RCC 7860 (cell line): ENCODE measurements at places on chromosomes 7 and 10.

DNA sequence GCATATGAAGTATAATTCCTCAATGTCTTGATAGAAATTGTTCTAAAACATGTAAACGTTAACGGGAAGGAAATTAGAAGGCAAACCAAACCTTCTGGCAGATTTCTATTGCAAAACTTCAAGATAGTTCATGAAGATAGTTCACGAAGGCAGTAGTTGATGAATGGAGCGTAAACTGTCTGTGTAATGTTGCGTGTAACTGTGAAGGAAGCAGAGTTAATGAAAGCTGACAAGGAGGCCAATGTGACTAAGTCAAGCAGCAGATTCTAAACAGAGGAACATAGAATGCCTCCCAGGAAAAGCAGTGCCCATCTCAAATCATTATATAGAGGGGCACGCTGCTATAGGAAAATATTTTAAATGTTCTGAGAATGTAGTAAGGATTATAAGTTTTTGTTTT, 659.7 kb upstream of the IGFBP3 start:
- DNase-seq = no peak

DNA sequence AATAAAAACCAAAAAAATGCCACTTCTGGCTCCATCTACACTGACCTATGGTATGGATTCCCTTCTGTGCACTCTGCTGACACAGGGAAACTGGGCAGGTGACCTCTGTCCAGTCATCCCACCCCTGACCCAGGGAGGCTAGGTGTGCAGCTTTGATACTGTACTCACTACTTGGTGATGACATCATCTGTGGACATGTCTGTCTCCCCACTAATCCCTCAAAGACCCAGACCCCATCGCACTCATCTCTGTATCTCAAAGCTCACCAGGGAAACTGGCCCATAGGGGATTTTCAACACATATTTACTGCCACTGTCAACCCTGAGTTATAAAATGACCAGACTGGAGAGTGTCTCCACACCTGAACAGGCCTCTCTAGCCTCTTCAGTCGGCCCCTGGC, 10.6 kb downstream of the SGMS1 start:
- DNase-seq = no peak

DNA sequence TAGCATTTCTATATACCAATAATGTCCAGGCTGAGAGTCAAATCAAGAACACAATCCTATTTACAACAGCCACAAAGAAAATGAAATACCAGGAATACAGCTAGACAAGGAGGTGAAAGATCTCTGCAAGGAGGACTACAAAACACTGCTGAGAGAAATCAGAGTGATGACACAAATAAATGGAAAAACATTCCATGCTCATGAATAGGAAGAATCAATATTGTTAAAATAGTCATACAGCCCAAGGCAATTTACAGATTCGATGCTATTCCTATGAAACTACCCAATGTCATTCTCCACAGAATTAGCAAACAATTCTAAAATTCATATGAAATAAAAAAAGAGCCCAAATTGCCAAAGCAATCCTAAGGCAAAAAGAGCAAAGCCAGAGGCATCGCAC, 116.8 kb upstream of the ZNF32 start:
- DNase-seq = no peak

DNA sequence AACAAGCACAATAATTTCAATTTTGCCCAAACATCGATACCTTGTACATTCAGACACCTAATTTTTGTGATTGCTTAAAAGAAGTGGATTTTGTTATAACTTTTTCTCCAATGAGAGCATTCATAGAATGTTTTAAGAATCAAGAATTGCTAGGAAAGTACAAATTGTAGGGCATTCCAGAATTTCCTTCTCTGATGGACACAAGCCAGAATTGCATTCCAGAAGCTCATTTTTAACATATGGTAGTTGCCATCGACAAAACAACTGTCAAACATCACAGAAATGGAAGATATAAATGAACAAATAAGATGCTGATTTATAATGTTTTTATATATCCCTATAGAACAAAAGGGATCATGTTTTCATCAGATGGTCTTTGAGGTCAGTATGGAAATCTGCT, 258.4 kb upstream of the NPVF start:
- no peak for DNase-seq

- DNase-seq = no peak
Observed at GRCh38 chr7:143054621-143055020, 2.5 kb downstream of the OR6V1 start.

GRCh38 chr10:114987995-114988394, 50.0 kb downstream of the TRUB1 start:
- DNase-seq = no peak

DNA sequence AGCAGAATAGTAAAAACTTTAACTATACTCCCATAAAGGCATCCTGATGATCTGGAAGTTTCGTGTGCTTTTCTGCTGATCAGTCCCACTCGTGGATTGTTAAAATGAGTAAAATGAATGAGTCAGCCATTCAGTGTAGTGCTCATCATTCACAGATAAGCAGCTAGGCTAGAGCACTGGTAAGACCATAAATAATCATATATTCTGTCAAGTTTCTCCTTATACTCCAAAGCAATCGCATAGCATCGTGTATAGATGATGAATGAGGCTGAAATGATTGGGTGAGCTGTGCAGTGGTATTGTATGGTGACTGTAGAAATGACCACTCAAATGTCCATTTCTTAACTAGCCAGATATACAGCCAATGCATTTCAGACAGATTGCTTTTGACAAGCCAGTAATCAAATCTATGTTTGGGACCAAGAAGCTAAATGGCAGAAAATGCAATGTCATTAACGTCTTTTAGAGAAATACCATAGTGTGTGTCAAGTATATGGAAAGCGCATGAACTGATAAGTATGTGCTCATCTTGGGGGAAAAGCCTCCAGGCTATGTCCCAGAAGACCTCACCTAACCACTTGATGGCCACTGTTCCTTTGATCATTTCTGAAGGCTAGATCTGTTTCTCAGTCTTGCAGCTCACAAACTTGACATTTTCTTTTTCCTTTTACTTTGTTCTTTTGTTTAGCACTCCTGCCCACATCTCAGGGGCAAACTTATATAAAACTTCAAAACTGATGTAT, 227.2 kb upstream of the FAM3C start:
- DNase-seq = no peak

- no peak for DNase-seq
Observed at GRCh38 chr7:112147793-112148361, 58.3 kb downstream of the DOCK4 start.

- DNase-seq = no peak
Observed at GRCh38 chr7:27912751-27913150, 172.8 kb downstream of the TAX1BP1 start.

DNA sequence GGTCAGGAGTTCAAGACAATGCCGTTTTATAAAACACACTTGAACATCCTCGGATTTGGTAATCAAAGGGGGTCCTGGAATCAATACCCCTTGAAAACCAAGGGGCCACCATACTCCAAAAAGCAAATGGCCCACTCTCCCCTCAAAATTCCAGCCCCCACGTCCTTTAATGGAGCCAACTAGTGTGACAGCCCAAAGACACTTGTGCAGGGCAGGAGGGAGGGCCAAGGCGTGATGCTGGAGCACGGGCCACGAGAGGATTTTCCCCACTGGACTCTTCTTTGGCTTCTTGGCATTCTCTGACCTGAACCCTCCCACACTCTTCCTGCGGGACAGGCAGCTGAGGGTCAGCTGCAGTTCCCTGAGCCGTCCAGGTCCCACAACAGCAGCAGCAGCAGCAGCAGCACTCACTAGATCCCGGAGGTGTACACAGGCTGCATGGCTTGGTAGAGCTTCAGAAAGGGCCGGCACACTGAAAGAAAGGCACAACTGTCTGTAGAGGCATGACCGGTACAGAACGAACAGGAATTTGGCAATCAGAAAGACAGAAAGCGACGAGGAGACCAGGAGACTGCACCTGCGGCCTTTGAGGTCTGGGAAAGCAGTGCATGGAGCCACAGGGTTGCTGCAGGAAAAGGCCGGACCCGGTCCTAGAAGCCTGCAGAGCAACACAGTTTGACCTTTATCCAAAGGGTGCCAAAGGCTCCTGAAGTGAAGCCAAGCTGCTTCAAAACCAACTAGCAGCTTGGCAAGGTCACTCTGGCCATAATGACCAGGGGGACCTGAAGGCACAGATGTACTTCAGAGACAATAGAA, 168.2 kb downstream of the TNS3 start:
- no peak for DNase-seq

DNA sequence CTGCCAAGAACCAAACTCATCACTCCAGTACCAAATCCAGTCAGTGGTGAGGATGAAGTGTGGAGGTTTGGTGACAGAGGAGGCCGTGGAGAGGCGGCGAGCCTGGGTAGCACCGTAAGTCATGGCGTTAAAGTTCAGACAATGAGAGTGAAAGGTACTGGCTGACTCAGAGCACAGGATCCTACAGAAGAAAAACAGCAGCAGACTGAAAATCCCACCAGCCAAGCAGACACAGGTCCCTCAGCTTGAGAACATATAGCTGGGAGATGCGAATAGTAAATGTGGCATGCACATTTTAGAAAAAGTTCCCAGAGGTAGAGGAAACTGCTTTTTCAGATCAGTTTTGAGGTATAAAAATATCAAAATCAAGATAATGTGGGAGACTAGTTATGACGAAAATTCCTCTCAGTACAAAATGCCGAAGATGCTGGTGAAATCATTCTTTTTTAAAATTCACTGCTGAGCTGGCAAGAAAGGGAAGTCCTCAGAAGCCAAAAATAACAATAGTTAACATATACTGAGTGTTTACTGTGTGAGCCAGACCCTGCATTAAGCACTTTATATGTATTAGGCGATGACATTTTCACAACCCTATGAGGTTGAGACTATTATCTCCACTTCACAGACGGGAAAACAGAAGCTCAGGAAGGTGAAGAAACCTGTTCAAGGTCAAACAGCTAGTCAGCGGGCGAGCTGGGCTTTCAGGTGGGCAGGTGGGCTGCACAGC, 20.9 kb downstream of the PARP12 start:
- no peak for DNase-seq

- DNase-seq = peak; percentile 36
Observed at GRCh38 chr10:13102002-13102794, 2.2 kb downstream of the OPTN start.

GRCh38 chr10:31133792-31134310, 102.2 kb upstream of the ZNF438 start:
- no peak for DNase-seq

DNA sequence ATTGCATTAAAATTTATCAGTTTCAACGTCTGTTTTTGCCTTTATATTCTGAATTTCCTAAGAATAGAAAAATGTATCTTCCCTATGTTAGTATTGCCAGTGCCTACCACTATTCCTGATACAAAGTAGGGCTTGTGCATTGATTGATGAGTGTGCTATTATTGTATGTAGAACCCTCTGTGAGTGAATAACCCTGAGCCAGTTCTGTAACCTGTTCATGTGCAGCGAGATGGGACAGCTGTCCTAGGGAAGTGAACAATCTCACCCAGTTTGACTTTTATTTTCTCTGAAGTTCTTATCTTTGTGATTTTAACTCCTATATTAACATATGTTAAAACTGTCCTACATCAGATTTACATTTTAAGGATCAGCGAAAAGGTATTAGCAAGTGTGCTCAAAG, 178.4 kb upstream of the ADO start:
- no peak for DNase-seq

DNA sequence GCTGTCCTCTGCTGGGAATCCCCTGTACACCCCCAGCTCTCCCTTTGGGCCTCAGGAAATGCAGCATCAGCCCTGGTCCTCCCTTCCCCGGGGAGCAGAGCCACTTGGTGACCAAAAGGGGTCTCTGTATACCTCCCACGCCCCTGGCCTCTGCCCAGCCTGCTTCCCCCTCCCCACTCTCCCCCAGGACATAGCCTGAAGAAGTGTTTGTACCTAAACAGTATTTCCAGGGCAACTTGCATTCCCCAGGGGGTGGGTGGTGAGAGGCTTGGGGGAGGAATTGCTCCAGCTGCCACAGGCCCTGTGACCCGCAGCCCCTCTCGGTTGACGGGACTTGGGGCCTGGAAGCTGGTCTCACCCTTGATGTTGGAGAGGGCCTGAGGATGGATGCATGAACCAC, 39.3 kb downstream of the TMEM270 start:
- DNase-seq = no peak

GRCh38 chr7:129636641-129637040, 25.1 kb downstream of the NRF1 start:
- no peak for DNase-seq

- DNase-seq = no peak
Observed at GRCh38 chr7:130344271-130344866, at the start of gene CPA5. CPA5 (plus strand) TSS chr7:130344816; CDS start chr7:130346486, 1,670 bp downstream.

DNA sequence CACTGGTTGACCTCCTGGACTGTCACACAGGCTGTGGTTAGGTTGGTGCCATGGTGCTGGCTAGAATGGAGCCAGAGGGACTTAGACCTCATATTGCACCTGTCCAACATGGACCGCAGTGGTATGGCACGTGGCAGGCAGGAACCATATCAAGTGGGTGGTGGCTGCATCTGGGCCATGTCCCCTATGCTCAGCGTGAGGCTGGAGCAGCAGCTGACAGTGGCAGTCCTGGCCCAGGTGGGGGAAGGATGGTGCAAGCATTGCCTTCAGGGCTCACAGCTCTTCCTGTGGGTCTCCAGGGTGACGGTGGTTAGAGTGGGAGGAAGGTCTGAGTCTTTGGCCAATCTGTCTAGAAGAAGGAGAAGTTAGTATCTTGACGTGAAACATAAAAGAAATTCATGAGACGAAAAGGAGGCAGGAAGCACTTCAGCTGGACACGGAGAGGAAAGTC, 54.5 kb upstream of the PFKFB3 start:
- peak; percentile 57 for DNase-seq

- DNase-seq = no peak
Observed at GRCh38 chr10:100498059-100498458, 21.6 kb downstream of the SEC31B start.

- DNase-seq = no peak
Observed at GRCh38 chr10:11125004-11125403, 107.3 kb downstream of the CELF2 start.

DNA sequence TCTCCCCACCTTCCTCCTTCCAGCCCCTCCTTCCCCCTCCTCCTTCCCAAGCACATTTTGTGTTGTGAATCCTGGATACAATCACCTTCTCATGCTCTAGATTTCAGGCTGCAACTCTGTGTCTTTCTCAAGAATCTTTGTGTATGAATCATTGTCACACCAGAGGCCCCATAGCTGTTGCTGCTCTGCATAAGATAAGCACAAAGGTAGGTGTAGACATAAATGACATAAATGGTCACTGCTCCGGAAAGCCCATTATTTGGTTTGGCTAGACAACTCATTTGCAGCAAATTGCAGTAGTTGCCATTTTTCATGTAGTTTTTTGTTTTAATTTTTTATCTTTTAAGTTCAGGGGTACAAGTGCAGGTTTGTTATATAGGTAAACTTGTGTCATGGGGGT, 216.3 kb upstream of the NRP1 start:
- no peak for DNase-seq

GRCh38 chr7:144407266-144407931, 3.9 kb upstream of the NOBOX start:
- DNase-seq = no peak

- DNase-seq = no peak
Observed at GRCh38 chr10:128573986-128574385, 447.8 kb upstream of the MKI67 start.

DNA sequence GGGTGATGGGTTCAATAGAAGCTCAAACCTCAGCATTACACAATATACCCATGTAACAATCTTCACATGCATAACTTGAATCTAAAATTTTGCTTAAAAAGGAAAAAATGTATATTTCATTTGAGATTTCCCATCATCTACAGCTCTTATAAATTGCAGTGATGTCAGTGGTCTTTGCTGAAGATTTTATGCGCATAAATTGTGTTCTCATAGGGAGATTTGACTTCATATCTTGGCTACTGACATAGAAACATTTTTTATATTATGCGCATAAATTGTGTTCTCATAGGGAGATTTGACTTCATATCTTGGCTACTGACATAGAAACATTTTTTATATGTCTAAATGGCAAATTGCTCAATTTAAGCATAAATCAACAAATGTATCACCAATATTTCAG, 1125.3 kb upstream of the C7orf33 start:
- no peak for DNase-seq

- DNase-seq = no peak
Observed at GRCh38 chr7:7996568-7996967, 28.0 kb downstream of the GLCCI1 start.
